Cortex of kidney (tissue), 1 donor: ENCODE measurements at places on chromosomes 16 and 17.

GRCh38 chr17:35254107-35254773, 11.4 kb downstream of the SLFN5 start:
- no peak for DNase-seq

- no peak for DNase-seq
Observed at GRCh38 chr17:8338753-8339140, 893 bp upstream of the ODF4 start.

- DNase-seq = no peak
Observed at GRCh38 chr16:83772806-83773205, 35.0 kb upstream of the HSBP1 start.

GRCh38 chr16:11571549-11571948, 15.2 kb downstream of the LITAF start:
- DNase-seq = no peak

- no peak for DNase-seq
Observed at GRCh38 chr16:59632276-59632855, 898.2 kb upstream of the GOT2 start.

GRCh38 chr17:35297666-35298065, 54.8 kb downstream of the SLFN5 start:
- DNase-seq = no peak

GRCh38 chr17:3003296-3004149, 59.9 kb downstream of the OR1D5 start:
- no peak for DNase-seq

DNA sequence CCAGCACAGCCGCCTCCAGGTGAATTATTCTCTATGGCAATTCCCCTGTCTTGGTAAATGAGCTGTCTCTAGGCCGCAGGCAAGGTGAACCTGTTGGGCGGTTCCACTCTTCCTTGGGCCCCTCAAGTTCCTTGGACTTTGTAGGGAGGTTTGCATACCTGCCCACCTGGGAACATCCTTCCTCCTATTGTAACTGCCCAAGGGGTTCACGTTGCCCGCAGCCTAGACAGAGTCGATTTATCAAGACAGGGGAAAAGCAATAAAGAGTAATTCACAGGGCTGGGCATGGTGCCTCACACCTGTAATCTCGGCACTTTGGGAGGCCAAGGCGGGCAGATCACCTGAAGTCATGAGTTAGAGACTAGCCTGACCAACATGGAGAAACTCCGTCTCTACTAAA, 122.5 kb downstream of the KCNJ18 start:
- no peak for DNase-seq

GRCh38 chr16:57184887-57185445, 873 bp downstream of the PSME3IP1 start:
- DNase-seq = no peak

GRCh38 chr16:31050280-31051030, 17.1 kb downstream of the STX4 start:
- no peak for DNase-seq

DNA sequence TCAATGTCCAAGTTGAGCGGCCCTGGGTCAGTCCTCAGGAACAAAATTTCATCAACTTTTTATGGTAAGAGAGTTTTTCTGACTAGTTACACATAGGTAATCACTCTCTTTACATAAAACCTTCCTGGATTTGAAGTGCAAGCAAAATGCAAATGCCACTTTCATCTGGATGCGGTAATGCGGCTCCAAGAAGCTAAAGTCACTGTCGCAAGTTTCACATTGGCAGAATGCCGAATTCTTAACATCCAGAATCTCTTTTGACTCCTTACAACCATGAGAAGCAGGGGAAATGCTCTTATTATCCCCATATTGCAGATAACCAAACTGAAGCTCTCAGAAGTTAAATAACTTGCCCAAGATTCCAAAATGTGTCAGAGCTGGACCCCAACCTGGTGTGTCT, 30.0 kb downstream of the MRPS23 start:
- DNase-seq = no peak

- no peak for DNase-seq
Observed at GRCh38 chr17:66538776-66539175, 236.4 kb downstream of the PRKCA start.

- DNase-seq = no peak
Observed at GRCh38 chr17:79749156-79749815, 18.5 kb downstream of the ENPP7 start.

DNA sequence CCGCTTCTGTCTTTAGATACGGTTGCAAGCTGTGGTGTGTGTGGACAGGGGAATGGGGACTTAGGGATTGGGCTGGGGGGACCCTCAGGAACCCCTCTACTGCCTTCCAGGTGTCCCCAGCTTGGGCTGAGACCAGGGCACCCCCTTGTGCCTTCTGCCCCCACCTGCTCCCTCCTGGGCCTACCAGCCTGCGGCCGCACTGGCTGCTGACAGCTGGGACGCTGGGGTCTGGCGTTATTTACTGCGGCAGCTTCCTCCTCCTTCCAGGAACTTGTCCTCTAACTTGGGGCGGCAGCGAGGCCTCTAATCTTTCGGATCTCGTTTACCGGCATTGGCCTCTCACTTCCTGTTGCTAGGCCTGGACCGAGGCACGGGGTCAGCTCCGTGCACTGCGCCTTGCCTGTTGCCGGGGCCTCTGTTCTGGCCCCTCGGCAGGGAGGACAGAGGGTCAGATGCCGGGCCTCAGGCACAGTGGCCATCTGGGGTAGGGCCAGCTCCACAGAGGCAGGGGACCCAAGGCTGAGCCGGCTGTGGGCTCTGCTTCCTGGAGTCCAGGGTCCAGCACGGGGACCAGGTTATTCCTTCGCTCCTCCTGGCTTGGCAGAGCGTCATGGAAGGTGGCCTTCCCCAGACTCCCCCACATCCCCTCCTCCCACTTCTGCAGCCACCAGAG, 31.8 kb downstream of the TMEM235 start:
- no peak for DNase-seq

DNA sequence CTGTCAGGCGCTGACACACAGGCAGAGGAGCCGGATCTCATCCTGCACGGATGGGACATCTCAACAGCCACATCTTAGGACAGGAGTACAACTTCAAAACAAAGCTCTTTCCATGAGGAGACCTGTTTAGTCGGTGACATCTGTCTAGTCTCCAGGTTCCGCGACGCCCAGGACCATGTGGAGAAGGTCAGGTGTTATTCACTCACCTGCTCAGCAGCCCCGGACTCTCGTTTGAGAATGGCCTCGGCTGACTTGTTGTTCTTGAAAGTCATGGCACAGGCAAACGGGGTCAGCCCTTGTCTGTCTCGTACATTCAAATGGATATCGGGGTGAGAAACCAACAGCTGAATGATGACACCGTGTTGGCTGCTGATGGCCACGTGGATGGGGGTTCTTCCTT, 35.7 kb downstream of the CYB5D2 start:
- no peak for DNase-seq

DNA sequence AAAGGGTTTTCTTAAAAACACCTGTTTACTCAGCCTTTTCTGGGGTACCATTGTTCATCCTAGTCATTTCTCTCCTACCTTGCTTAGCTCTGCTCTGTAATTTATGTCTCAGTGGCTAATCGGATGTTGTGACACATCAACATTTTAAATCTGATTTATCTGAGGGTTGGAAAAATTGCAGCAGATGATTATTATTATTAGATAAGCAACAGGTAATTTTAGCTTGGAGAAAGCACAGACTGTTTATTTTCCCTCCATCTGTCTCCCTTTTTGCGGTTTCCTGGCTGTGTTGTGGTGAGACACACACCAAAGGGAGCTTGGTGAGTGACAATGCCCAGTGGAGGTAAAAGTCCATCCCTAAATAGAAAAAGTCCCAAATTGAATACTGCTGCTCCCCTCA, 389.9 kb downstream of the UTP18 start:
- no peak for DNase-seq

DNA sequence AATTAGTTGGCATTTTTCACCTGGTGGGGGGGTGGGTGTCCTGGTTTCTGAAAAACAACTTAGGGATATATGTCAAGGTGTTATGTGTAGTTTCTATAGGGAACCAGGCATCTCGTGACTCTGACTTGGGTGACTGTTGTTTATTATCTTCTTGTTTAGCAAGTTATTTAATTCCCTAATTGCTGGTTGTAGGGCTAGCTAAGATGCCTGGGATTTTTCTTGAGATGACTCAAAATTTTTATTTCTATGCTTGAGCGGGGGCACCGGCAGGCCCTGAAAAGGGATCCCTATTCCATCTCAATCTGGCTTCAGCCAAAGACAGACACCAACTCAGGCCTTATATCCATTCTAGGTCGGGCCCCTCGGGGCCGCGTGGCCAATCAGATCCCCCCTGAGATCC, 3.2 kb downstream of the DPH1 start:
- DNase-seq = no peak

GRCh38 chr17:12743046-12743445, 46.3 kb upstream of the ARHGAP44 start:
- no peak for DNase-seq

DNA sequence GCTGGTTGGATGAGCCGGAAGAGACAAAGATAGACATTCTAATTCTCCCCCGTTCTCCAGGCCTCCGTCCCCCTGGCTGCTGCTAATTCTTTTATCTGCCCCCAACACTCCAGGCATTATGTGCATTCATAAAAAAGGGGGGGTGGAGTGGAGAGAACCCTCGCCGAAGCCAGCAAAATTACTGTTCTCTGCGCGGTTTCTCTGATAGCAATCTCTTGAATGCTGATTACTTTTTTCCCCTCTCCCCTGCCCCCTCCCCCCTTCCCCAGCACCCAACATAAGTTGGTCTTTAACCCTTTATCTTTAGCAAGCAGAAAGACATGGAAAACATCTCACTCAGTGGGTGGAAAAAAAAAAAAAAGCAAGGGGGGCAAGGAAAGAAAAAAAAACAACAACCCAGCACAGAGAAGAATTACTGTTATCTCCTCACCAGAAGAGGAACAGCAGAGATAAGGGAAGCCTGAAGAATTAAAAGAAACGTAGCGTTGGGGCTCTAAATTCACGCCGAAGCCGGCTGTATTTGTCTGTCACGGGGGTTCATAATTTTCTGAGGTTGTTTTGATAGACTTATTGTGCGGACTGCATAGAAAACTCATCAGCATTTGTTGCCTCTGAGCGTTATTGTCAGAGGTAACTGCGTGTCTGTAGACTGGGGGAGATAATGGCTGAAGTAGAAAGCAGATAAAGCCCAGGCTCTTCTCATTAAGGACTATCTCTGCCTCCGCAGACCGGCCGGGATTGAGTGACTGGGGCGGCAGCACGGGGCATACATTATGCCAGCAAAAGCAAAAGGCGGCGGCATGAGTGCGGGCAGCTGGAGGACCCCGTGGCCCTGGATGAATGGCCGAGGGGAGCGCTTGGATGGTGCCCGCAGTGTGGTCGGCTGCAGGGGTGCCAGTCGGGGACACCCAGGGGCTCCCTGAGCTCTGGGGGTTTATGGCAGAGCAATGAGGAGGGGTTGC, 126.9 kb downstream of the MRM1 start:
- no peak for DNase-seq

- no peak for DNase-seq
Observed at GRCh38 chr17:35299135-35299534, 56.3 kb downstream of the SLFN5 start.

- no peak for DNase-seq
Observed at GRCh38 chr17:1592751-1593629, 30.4 kb upstream of the PITPNA start.

GRCh38 chr17:42692489-42692888, 10.2 kb downstream of the CNTNAP1 start:
- no peak for DNase-seq

GRCh38 chr17:47731396-47731795, 1.6 kb upstream of the TBX21 start:
- no peak for DNase-seq

GRCh38 chr17:77801545-77802332, 156.8 kb upstream of the TNRC6C start:
- no peak for DNase-seq

DNA sequence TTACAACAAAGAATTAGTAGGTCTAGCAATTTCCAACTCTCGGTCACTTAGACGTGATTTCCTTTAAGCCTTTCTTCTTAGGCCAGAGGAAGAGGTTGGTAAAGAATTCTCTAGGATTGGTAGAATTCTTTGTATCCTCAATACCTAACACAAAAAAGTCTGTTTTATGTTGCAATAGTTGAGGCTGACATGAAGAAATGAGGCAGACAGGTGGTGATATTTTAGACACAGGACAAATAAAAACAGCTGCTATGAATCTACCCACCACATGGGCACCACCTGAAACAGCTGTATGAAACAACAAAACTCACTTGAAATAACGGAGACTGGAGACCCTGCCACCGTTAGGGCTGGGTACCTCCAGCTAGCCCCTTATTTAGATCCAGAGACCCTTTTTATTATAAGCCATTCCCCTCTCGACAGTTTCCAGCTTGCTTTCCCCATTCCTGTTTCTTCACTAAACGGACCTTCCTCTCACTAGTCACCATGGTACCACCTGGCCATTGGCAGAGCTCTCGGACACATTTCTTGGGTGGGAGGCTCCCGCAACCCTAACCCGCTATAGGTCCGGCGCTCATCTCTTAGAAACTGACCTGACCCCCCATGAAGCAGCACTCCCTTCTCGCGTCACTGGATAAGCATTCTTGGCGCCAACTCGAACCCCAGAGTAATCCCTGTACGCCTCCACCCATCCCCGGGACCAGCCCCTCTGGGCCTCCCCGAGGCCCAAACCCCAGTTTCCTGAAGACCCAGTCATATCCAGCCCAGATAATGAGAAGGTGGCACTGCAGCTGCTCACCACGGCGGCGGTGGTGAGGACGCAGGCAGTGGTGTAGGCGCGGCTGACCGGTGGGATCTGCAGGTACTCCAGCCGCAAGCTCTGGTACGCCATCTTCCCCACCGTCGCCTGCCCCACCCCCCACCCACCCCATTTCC, at the start of gene DERL2:
Gene DERL2 (minus strand): TSS at position 909 of the 936 bp plus-strand sequence. CDS start 17 bp downstream, at position 892.
- no peak for DNase-seq

- no peak for DNase-seq
Observed at GRCh38 chr17:77475016-77475976, 334.5 kb downstream of the SEC14L1 start.

- no peak for DNase-seq
Observed at GRCh38 chr17:55990332-55991006, 162.8 kb upstream of the ANKFN1 start.

DNA sequence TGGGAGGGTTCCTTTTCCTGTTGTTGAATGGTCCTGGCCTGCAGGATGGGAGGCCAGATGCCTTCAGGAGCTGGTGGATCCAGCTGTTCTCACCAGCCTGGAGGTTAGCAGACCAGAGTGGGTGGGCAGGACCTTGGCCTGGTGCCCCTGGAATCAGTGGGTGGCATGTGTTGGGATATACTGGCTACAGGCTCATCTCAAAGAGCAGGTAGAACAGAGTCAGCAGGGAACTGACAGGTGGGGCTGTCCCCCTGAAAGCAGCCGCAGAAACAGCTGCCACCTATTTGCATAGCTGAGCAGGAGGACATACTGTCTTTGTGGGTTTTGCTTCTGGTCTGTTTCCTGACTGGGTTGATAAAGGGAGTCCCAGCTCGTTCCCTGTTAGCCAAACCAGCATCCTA, 144.1 kb downstream of the RAB11FIP4 start:
- DNase-seq = no peak

- DNase-seq = no peak
Observed at GRCh38 chr16:77111056-77111565, 79.9 kb upstream of the MON1B start.

GRCh38 chr16:82201926-82202325, 31.9 kb upstream of the MPHOSPH6 start:
- no peak for DNase-seq

- DNase-seq = no peak
Observed at GRCh38 chr16:83717814-83718213, 90.0 kb upstream of the HSBP1 start.

GRCh38 chr16:69497876-69498596, 67.7 kb upstream of the NFAT5 start:
- DNase-seq = no peak
